ENCODE measurements at places on chromosomes 6 and 20.
A peak's percentile ranks its signal among the peaks of the same experiment; 100 is the strongest.

GRCh38 chr6:117206944-117207687 is 58.2 kb upstream of the VGLL2 start:
- DNase-seq, result no peak

- DNase-seq, result no peak
These were observed 27.9 kb upstream of the MCM3 start for GRCh38 chr6:52312461-52312860.

GRCh38 chr6:152054441-152054840 is 247.0 kb downstream of the ESR1 start:
- no peak for DNase-seq

DNA sequence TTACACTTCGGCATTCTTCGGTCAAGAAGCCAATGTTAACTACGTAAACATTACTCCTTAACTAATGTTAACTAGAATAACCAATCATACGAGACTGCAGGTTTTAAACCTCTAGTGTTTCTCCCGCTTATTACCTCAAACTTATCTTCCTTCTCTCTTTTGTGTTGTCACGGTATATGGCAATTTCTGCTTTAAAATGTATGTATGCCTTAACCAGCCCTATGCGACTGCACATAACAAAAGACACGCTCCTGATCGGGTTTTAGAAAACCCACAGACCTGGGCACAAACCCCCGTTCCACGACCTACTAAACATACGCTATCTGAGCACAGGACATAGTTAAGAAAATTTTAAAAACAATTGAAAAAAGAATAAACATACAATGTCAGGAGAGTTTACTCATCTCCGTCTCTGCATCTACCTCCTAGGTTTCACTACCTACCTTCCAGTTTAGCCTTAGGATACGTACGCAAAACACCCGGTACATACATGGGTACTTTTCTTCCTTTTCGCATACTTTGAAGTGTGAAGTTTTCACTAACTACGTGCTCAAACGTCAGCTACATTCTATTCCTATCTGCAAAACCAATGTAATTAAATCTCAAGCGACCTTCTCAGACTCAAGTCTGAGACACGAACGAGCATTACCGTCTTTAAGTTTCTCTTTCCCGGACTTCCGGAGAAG is 1.1 kb downstream of the CD164 start:
- no peak for DNase-seq

GRCh38 chr6:122393351-122393896 is 6.0 kb upstream of the HSF2 start:
- no peak for DNase-seq

- no peak for DNase-seq
These were observed 13.7 kb downstream of the TRAF3IP2 start for GRCh38 chr6:111591901-111592461.

DNA sequence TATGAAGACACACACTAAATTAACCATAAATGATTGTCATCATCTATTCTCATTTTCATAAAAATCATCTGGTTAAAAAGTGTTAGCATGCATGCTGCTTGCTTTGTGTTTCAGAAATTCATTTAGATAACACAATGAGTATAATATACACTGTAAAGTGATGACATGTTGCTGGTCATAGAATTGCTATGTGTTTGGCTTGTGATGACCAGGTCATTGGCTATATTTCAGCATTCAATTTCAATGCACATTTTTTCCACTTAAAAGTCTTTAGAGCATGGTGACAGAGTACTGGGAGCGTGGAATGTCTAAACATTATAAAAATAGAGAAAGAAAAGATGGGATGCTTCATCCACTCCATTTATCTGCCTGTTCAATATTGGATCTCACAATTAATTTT is 1291.1 kb upstream of the MAP3K7 start:
- no peak for DNase-seq

DNA sequence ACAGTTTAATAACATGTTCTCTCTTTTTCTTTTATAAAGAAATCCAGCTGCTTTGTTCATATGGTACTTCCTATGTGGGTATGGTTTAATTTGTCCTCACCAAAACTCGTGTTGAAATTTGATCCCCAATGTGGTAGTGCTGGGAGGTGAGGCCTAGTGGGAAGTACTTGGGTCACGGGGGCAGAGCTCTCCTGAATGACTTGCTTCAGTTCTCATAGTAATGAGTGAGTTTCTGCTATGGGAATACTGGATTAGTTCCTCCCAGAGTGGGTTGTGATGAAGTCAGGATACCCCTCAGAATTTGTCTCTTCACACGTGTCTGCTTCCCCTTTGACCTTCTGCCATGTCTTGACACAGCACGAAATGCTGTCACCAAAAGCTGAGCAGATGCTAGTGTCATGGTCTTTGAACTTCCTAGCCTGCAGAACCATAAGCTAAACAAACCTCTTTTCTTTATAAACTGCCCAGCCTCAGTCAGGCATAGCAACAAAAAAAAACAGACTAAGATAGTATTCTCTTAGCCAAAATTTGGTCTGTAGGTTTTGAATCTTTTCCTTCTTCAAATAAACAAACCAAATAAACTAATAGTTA is 87.8 kb upstream of the HS3ST5 start:
- DNase-seq, result no peak

GRCh38 chr6:134318236-134318973 is 493 bp upstream of the SGK1 start:
- DNase-seq, result no peak

- peak; percentile 55 for DNase-seq
These were observed 41.3 kb downstream of the SPDEF start for GRCh38 chr6:34514593-34515472.

- peak; percentile 20 for DNase-seq
These were observed 35.8 kb downstream of the SLC2A4RG start for GRCh38 chr20:63775096-63775978.

DNA sequence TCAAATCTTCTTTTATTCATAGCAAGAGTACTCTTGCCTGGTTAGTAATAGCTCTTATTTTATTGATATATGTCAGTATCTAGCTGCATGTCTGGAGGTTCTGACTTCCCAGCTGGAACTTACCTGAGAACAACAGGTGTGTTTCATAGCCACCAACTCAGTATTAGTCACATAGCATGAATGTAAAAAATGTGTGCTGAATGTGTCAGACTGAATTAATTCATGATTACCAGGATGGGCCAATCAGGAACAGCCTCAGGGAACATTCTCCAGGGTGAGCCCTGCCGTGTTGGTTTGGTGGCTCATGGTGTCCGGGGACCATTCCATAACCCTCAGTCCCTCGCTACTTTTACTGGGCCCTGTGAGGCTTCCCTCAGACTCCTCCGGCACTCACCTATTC is 99.7 kb downstream of the TULP4 start:
- DNase-seq, result no peak

- no peak for DNase-seq
These were observed 227.2 kb downstream of the LY86 start for GRCh38 chr6:6815732-6816131.

DNA sequence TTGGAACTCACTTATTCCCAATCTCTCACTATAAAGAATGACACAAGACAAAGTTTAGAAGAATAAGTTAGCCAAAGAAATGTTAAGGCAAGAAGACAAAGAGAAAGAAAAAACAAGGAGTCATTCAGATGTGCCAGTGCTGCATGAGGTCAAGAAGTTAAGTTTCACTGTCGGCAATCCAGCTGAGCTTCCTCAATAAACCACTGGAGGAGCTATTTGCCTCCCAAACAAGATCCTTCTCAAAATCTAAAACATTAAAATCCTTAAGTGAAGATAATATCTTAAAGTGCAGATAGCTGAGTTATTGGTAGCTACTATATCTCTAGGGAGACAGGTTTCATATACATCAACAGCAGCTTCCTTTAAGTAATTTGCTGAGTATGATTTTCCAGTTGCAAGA is 512.3 kb downstream of the HDGFL1 start:
- DNase-seq, result no peak

GRCh38 chr20:56469077-56469449 is 636 bp downstream of the RTF2 start:
- DNase-seq, result no peak

- no peak for DNase-seq
These were observed 13.7 kb upstream of the ZMYND8 start for GRCh38 chr20:47370214-47370613.

DNA sequence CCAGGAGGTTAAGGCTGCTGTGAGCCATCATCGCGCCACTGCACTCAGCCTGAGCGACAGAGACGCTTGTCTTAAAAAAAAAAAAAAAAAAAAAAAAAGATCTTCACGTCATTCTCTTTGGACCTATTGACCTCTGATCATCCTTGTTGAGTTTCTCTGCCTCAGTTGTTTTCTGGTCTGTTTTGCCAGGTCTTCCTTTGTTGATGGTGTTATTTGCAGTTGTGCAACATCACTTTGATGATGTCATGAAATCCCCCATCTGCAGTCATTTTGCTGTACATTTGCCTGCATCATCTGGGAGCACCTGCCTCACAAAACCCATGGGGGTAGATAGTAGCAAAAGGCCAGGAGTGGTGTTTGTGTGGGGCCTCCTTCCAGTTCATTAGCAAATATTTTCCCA is 39.2 kb upstream of the CHMP4B start:
- no peak for DNase-seq

- no peak for DNase-seq
These were observed 7.6 kb downstream of the NOTCH4 start for GRCh38 chr6:32216285-32216684.

GRCh38 chr6:156060013-156060412 is 604.4 kb upstream of the NOX3 start:
- no peak for DNase-seq

- no peak for DNase-seq
These were observed 41.4 kb upstream of the FAM83C start for GRCh38 chr20:35333606-35334005.

DNA sequence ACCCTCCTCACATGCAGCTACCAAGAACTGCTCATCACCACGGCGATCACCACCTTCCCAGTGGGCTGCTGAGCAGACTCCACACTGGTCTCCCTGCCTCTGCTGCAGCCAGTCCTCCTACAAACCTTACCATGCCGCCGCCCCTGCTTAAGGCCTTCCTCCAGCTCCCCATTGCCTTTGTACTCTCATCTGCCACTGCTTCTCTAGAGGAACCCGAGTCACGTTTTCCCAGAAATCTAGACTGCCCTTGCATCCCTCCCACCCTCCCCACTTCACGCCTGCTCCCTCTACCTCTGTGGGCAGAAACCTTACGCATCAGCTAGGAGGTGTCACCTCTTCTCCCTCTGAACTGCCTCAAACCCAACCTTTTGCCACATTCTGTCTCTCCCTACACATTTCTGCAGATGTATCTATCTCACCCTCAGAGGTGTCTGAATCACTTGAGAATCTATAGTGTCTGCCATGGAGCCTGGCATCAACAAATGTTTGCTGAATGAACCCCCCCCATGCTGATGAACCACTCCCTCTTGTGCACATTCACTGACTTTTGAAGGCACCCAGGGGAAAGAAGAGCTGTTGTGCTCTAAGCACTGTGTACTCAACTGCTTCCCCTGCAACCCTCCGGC is 4.3 kb downstream of the E2F1 start:
- no peak for DNase-seq

DNA sequence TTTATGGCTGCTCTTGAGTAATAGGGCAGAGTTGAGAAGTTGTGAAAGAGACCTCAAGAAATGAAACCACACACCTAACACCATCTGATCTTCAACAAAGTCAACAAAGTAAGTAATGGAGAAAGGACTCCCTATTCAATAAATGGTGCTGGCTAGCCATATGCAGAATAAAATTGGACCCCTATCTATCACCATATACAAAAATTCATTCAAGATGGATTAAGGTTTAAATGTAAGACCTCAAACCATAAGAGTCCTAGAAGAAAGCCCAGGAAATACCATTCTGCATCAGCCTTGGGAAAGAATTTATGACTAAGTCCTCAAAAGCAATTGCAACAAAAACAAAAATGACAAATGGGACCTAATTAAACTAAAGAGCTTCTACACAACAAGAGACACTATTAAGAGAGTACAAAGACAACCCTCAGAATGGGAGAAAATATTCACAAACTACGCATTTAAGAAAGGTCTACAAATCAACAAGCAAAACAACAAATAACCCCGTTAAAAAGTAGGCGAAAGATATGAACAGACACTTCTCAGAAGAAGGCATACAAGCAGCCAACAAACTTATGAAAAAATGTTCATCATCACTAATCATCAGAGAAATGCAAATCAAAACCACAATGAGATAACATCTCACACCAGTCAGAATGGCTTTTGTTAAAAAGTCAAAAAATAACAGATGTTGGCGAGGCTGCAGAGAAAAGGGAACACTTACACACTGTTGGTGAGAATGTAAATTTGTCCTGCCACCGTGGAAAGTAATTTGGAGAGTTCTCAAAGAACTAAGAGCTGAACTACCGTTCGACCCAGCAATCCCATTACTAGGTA is 4.0 kb downstream of the MAP3K5 start:
- DNase-seq, result peak; percentile 58

DNA sequence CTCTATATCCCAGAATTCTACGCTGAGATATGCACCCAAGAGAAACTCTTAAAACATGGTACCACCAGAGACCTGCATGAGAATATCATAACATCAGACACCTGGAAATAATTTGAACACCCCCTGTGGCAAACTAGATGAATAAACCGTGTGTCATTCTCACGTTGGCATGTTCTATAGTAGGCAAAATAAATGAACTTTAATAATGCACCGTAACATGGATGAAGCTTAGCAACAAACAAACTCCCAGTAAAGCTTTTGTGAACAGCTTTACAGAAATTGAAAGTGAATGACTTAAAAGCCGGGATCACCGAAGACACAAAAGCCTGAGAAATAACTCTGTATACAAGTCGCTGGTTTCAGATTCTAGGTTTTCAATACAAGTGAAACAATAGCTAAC is 1166.8 kb upstream of the CITED2 start:
- DNase-seq, result no peak

- no peak for DNase-seq
These were observed 98.0 kb downstream of the TRIM27 start for GRCh38 chr6:28825732-28826293.

DNA sequence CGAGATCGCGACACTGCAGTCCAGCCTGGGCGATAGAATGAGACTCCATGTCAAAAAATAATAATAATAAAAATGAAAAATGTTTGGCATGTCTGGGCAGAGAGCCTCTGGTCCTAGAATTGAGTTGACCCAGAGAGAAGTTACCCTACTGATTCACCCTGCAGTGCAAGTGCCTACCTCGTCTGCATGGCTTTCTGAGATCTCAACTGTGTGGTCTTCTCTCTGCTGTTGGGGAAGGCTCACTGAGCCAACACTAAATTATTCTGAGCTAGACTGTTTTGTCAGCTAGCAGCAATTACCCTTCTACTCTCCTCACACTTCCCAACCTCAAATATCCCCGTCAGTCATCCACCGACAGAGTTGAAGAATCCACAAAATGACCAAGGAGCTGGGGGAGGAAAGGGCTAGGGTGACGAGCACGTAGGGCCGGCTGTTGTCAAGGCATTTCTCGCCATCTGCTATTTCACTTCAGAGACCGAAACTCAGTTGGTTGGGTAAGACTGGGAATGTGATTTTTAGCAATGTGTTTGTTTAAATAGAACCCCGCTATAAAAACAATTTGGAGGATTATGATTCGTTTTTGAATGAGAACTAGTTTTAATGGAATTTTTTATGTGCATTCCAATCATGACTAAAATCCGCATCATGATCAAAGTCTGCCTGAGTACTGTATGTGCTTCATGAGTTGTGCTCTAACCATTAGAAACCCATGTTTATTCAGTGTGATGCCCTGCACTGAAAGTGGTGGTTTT is 9.4 kb downstream of the MAS1 start:
- peak; percentile 90 for DNase-seq

GRCh38 chr6:31791324-31792089 is 4.0 kb downstream of the VARS1 start:
- peak; percentile 45 for DNase-seq
